ENCODE measurements at places on chromosomes 7 and 10.

- no peaks in the 10 kb centered on the region for H3K27me3 ChIP-seq
- no peaks in the 10 kb centered on the region for H3K4me1 ChIP-seq
Measured at GRCh38 chr7:125934955-125935354, 1005.3 kb upstream of the POT1 start.

DNA sequence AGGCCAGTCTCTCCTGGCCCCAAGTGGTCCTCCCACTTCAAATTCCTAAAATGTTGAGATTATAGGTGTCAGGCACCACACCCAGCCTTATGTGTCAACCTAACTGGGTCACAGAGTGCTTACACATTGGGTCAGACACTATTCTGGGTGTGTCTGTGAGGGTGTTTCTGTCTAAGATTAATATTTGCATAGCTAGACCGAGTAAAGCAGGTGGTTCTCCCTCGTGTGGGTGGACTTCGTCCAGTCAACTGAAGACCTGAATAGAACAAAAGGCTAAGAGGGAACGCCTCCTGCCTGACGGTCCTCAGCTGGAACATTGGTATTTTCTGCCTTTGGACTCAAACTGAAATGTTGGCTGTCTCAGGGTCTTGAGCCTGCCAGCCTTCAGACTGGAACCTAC lies 11.5 kb downstream of the PPIF start:
- no peak overlapping the region for H3K4me3 ChIP-seq
- no peaks in the 10 kb centered on the region for H3K4me1 ChIP-seq
- no peak overlapping the region for H3K27ac ChIP-seq
- peaks cover 13% of the 10 kb centered on the region for H3K36me3 ChIP-seq
- peak; percentile 32 for DNase-seq

DNA sequence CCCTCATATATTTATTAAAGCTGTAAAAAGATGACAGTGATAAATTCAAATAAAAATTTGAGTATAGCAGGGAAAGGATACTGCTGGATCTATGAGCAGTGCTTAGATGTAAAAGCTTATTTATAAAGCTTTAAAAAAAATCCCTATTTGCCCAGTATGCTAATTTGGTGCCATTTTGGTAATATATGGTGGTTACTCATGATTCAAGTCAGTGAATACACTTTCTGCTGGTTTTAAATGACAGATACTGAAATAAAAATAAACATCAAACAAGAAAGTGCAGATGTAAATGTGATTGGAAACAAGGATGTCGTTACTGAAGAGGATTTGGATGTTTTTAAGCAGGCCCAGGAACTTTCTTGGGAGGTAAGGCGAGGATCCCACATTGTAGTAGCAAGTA lies 134.4 kb upstream of the SAMD8 start:
- no peaks in the 10 kb centered on the region for H3K27me3 ChIP-seq
- H3K36me3 ChIP-seq, result peaks cover 4% of the 10 kb centered on the region
- H3K27ac ChIP-seq, result no peak overlapping the region
- DNase-seq, result no peak
- peaks cover 28% of the 10 kb centered on the region for H3K4me1 ChIP-seq
- H3K4me3 ChIP-seq, result no peak overlapping the region

GRCh38 chr7:16556359-16556758 lies 29.7 kb downstream of the LRRC72 start:
- no peaks in the 10 kb centered on the region for H3K27me3 ChIP-seq

Measured in vagina (tissue), 2 donors.